IgD-negative memory B cell (primary cell): ENCODE measurements at places on chromosomes 11 and 22. TPM values are rescaled to one million over a fixed set of nuclear protein-coding genes. Genes with fewer than 3 reads are reported as not detected.

ABCC8 gene
- polyA plus RNA-seq, result not detected

SNX19 gene
- polyA plus RNA-seq, result 25.1 TPM

TMEM86A gene
- 0.56 TPM for polyA plus RNA-seq

GLYATL1B gene
- polyA plus RNA-seq, result 0.26 TPM

HORMAD2 gene
- not detected for polyA plus RNA-seq

C11orf87 gene
- polyA plus RNA-seq, result not detected

GAB4 gene
- polyA plus RNA-seq, result not detected

FOLR2 gene
- 16.1 TPM for polyA plus RNA-seq

RGL4 gene
- 3.7 TPM for polyA plus RNA-seq

TSSC4 gene
- 86.8 TPM for polyA plus RNA-seq

BACE1-AS gene
- 0.59 TPM for polyA plus RNA-seq

PTPN5 gene
- polyA plus RNA-seq, result not detected

P4HA3 gene
- polyA plus RNA-seq, result not detected

OR51B2 gene
- not detected for polyA plus RNA-seq

TSSK2 gene
- polyA plus RNA-seq, result not detected

OR4A16 gene
- not detected for polyA plus RNA-seq

DENND6B gene
- polyA plus RNA-seq, result 1.2 TPM

HEPN1 gene
- not detected for polyA plus RNA-seq

F2 gene
- polyA plus RNA-seq, result not detected

SAMM50 gene
- polyA plus RNA-seq, result 79.5 TPM

CAPN5 gene
- 1.1 TPM for polyA plus RNA-seq

CLCF1 gene
- 5.1 TPM for polyA plus RNA-seq

BATF2 gene
- polyA plus RNA-seq, result 0.29 TPM

CD248 gene
- 0.19 TPM for polyA plus RNA-seq

SLC37A2 gene
- polyA plus RNA-seq, result 11.2 TPM

OR1S1 gene
- polyA plus RNA-seq, result not detected

QSER1 gene
- polyA plus RNA-seq, result 0.73 TPM

ANO1 gene
- not detected for polyA plus RNA-seq

NTM gene
- polyA plus RNA-seq, result not detected

HOATZ gene
- polyA plus RNA-seq, result not detected

PUS3 gene
- 10.0 TPM for polyA plus RNA-seq
